Pancreas (tissue), 10 donors: ENCODE measurements at places on chromosomes 11 and 22.
A peak's percentile ranks its signal among the peaks of the same experiment; 100 is the strongest.

DNA sequence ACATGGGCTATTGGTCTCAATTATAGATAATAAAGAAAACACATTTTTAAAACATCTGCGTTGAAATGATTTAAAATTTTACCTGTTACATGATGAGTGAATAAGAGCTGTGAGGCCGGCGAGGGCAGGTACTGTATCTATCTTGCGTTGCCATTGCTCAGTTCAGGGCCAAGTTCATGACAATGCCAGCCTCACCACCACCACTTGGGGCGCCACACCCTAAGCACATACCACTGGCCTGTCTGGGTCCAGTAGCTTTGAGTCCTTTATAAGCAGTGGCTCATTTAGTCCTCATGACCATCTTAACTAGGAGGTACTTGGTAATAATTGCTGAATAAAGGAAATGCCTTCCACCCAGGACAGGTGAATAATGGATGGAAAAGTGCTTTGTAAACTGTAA is 14.5 kb upstream of the MB start:
- no peak for DNase-seq

GRCh38 chr11:66546368-66546965 is at the start of gene ACTN3:
Gene ACTN3 (plus strand): TSS chr11:66546903. CDS start chr11:66546938, 35 bp downstream.
- no peak for DNase-seq

- DNase-seq: no peak
These were observed 622.7 kb downstream of the METTL15 start for GRCh38 chr11:28730889-28731288.

- no peak for DNase-seq
These were observed 51.3 kb upstream of the CD44 start for GRCh38 chr11:35087648-35088047.

GRCh38 chr11:78039919-78040671 is 17.0 kb upstream of the KCTD14 start:
- peak; percentile 68 for DNase-seq

DNA sequence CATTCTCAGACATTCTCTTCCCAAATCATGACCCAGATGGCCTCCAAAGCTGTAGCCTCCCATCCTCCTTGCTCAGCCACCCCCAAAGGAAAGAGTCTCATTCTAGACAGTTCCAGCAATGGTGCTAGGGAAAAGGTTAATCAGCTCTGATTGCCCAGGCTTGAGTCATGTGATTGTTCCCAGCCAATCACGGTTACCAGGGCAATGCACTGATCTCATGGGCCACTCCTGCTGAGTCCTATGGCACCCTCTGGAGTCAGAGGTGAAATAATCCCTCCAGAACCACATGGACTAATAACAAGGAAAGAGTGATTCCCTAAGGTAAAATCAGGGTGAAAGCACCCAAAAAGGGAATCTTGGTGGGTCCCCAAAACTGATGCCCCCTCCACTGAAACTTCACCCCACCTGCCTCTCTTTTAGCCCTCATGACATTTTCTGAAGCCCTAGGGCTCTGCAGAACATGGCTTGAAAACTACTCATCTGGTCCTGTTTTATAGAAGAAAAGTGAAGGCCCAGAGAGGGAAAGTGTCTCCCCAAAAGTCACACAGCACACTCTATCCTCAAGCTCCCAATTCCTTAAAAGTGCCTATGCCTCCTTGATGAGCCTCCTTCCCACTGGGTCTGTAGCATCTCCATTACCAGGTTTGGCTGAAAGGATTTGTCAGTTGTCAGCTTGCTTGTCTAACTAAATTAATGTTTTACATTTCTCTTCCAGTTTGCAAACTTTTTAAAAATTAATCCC is 203.7 kb downstream of the MN1 start:
- no peak for DNase-seq

DNA sequence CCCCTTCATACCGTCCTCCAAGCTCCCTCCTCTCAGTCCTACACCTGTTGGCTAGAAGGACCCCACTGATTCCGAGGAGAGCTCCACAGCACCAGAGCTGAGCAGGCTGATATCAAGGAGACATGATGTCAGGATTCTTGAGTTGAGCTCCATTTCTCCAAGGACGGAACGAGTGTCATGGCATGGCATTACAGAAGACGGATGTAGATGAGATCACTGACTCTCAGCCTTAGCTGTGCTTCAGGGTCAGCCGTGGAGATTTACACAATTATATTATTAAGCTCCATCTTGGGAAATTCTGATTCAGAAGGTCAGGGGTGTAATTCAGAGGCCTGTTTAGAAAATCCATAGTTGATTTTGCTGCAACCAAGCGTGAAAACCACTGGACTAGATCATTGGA is 428.9 kb upstream of the B3GAT1 start:
- DNase-seq: no peak

GRCh38 chr22:47851586-47851985 is 1089.1 kb downstream of the TBC1D22A start:
- no peak for DNase-seq

GRCh38 chr22:48146426-48146825 is 1384.0 kb downstream of the TBC1D22A start:
- DNase-seq: no peak

DNA sequence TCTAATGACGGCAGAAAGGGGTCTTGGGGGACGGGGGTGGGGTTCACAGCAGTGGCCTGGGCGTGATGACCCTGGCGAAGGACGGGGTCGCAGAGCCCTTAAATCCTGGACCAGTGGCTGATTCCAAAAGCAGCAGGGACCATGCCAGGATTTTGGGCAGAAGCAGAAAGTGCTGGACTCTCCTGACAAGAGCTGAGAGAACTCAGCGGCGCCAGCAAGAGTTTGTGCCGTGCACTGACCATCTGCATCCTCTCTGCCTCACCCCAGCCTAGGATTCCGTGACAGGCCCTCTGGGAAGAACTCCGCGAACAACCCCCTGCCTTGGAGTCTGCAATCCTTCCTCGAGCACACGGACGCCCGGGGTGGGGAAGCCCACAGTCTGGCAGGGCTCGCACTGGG is 644 bp upstream of the NDUFV1 start:
- DNase-seq: peak; percentile 66

GRCh38 chr11:88508759-88509581 is 171.4 kb upstream of the CTSC start:
- DNase-seq: peak; percentile 15

DNA sequence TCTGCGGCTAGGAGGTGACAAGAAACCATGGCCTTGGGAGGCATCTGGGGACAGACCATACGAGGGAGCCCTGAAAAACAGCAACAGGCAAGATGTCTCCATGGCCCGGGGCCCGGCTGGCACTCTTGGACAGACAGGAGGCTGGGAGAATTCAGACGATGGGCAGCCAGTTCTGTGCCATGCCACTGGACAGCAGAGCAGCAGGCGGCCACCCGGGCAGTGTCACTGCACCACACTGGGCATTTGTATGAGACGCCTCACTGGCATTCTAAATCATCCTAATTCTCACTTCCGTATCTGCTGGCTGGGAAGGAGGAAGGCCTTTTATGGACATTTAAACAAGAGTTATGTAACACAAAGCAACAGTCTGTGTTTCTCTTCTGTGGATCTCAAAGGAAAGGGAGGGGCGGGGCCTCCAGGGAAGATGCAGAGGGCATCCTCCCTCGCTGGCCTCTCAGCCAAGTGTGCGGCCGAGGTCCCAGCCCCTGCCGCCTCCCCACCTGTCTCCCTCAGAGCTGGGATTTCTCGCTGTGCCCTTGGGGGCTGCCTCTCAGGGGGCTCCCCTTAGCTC is 350.3 kb downstream of the SHANK2 start:
- DNase-seq: no peak

DNA sequence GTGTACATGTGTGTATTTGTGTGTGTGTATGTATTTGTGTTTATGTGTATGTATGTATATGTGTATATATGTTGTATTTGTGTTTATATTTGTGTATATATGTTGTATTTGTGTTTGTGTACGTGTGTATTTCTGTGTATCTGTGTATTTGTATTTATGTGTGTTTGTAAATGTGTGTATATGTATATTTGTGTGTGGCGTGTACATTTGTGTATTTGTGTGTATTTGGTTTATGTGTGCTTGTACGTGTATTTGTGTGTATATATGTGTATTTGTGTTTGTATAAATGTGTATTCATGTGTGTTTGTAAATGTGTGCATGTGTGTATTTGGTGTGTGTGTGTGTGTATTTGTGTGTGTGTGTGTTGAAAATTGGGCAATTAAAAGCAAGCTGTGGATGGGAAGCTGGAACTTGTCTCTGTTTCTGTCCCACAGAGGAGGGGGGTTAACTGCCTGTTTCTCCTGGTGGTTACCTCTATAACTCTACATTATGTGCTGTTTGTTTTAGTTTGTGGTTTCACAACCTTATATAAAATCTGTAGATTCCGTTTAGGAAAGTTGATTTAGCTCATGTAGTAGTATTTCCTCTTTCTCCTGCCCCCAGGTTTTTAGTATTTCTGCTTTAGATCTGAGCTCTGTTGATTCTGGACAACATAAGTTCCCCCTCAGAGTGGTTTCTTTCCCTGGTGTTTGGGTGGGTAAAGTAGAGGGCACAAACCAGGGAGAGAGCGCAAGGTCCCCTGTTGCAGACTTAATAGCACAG is 28.9 kb downstream of the AP2A2 start:
- no peak for DNase-seq

DNA sequence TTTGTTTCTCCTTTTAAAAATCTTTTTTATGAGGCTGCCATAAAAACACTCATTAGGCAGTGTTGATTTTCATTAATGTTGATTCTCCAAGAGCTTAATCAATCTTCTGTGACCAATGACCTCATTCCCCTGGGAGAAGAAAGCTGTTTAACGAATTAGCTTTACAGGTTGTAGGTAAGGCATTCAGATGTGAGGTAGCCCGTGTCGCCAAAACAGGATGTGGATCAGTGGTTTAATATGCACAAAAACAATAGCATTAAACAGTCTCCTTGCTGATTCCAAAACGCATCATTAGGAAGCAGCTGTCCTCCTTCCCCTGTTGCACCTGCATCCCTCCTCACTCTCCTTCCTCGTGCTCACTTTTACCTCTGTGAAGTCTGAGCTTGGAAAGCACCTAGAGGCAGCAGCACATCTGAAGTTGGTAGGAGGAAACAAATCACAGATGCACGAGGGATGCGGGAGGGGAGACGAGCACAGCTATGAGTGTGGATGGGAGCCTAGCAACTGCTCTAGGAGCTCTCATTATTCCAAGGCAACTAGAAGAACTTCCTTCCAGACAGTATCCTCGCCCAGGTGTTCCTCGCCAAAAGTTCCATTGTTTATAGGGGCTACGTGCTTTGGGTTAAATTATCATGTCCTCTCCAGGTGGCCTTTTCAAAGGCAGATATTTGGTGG is 179.4 kb upstream of the SNX19 start:
- no peak for DNase-seq

- no peak for DNase-seq
These were observed 73.8 kb upstream of the CDON start for GRCh38 chr11:126136507-126136906.

DNA sequence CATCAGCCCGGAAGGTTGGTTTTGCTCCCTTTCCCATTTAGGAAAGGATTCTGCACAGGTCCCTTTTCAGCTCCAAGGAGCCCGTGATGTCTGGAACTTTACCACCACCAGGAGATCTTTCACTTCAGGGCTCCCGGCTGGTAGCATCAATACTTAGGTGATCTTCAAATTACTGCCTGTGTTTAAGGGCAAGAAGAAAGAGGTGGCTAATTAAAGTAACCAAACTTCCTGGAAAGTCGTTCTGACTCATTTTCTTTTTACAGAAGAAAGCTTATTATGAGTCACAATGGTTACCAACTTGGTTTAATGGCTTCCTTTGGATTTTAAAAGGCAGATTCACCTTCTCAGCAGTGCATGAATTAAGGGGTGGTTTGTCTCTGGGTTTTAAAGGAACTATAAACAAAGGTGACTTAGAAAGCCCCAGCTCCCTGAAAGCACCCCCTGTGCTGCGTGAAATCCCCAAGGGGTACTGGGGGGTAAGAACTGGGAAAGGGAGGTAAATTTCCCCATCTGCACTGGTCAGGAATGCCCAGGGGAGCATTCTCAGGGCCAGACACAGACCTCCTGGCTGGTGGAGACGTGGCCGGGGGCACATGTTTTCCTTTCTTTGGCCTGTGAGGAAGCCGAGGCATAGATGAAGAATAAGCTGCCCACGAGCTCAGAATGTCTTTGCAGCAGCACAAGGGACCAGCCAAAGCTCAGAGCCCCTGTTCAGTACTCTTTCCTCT is 8.8 kb downstream of the POU2F3 start:
- DNase-seq: no peak

DNA sequence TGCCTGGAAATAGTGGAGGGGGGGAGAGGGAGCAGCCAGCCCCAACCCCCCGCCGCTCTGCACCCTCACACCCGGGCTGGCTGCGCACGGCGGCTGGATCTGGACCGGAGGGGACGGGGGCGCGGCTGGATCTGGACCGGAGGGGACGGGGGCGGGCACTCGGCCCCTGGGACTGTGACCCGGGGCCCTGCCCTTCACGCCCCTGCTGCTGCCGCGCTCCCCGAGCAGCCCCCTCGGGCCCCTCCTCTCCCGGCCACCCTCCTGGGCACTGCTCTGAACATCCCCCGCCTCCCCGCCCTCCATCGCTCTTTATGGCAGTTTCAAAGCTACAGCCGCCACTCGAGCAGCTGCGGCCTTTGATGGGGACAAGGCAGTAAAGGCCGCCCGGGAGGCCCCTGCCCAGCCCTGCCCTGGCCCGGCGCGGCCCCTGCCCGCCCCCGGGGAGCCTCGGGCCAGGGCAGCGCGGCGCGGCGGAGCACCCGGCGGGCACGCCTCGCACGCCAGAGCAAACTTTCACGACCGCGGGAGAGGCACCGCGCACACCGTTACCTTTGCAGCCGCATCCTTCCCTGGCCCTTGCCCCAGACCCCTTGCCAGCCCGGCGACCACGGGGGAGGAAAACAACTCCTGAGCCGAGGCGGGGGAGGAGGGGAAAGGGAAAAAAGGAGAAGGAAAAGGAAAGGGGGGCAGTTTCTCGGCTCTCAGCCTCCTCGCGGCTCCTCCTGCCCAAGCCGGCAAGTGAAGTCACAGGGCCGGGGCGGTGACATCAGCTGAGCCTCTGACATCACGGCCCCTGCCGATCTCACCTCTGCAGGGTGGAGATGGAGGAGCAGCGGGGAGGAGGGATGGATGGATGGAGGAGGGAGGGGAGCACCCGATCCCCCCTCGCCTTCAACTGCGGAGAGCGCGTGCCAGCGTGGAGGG is 13.1 kb upstream of the TCF20 start:
- DNase-seq: no peak

DNA sequence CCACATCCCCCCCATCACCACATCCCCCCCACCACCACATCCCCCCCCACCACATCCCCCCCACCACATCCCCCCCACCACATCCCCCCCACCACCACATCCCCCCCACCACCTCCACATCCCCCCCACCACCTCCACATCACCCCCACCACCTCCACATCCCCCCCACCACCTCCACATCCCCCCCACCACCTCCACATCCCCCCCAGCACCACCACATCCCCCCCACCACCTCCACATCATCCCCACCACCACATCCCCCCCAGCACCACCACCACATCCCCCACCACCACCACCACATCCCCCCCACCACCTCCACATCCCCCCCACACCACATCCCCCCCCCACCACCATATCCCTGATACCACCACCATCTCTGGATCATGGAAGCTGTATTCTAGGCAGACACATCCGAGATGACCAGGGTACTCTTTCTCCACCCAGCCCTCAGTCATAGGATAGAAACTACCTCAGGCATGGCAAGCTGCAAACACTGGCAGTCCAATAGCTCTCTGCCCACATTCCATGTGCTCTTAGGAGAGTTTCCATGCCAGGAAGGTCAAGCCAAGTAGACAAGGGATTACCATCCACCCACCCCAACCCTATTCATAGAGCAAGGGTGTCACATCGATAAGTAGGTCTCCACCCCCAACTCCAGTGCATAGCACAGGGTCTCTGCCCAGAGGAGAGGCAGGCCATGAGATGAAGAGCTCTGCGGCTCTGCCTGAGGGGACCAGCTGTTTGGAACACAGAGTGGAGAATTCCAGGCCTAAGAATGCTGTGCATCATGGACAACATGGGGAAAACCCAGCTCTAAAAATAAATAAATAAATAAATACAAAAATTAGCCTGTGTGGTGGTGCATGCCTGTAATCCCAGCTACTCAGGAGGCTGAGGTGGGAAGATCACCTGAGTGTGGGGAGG is 33.0 kb upstream of the TEAD1 start:
- no peak for DNase-seq
